Esophagus squamous epithelium (tissue), 5 donors: ENCODE measurements at places on chromosomes 3 and 15.

DNA sequence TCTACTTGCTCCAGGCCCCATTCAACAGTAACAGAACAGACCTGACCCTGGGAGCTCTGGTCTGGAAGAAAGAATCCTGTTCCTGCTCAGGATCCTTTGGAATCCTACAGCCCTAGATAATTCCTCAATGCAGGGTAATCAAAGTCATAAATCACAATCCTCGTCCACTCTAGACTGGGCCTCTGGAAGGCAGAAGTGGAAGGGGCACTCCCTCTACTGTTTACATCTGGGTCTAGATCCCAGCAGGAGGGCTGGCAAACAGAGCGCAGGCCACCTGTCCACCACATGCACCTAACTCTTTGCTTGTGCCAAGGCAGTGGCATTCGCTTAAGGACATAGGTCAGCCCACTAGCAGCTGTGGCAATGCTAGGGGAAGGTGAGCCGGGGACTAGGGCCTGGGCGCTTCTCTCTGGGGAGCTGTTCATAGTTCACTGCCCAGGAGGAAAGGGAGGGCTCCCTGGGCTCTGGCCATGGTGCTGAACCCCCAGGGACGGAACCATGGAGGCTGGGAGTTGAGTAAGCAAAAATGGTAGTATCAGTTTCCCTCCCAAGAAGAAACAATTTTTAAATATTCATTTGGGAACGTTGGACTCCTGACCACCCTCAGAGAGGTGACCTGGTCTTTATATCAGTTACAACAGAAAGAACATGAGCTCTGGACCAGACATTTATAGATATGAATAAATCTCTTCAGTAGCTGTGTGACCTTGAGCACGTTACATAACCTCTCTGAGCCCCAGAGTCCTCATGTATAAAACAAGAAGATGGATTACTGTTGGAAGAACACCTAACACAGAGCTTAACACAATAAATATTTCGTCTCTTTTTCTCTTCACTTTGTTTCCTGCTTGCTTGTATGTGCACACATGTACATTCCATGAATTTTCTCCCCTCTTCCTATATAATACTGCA, 90.2 kb downstream of the NTRK3 start:
- no peaks in the 10 kb centered on the region for H3K27me3 ChIP-seq
- no peaks in the 10 kb centered on the region for H3K4me1 ChIP-seq
- no peaks in the 10 kb centered on the region for H3K36me3 ChIP-seq
- H3K27ac ChIP-seq: no peak overlapping the region
- no peak for DNase-seq

- no peak for DNase-seq
- no peak overlapping the region for H3K4me3 ChIP-seq
- no peaks in the 10 kb centered on the region for H3K36me3 ChIP-seq
- H3K27ac ChIP-seq: no peak overlapping the region
- no peaks in the 10 kb centered on the region for H3K4me1 ChIP-seq
- no peaks in the 10 kb centered on the region for H3K27me3 ChIP-seq
Observed at GRCh38 chr3:140748903-140749302, 71.0 kb downstream of the TRIM42 start.

DNA sequence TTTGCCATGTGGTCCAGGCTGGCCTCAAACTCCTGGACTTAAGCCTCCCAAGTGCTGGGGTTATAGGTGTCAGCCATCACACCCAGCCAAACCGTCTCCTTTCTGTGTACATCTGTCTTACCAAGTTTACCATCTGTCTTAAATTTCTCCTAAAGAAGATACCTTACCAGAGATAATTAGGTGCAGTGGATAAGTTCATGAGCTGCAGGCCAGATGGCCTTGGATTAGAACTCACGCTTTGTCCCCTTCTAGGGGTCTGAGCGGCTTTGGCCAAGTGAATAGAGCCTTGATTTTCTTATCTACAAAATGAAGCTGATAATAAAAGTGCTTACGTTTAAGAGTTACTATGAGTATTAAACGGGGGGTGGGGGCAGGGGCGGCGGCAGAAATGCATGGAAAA, 103.9 kb downstream of the SUCLG2 start:
- no peak for DNase-seq
- H3K27ac ChIP-seq: no peak overlapping the region
- no peaks in the 10 kb centered on the region for H3K27me3 ChIP-seq

- no peak overlapping the region for H3K4me3 ChIP-seq
- no peaks in the 10 kb centered on the region for H3K4me1 ChIP-seq
- DNase-seq: no peak
- peak overlapping the region; percentile 16 for H3K27ac ChIP-seq
- H3K36me3 ChIP-seq: no peaks in the 10 kb centered on the region
- no peaks in the 10 kb centered on the region for H3K27me3 ChIP-seq
Observed at GRCh38 chr15:28006116-28006905, 92.8 kb downstream of the OCA2 start.

DNA sequence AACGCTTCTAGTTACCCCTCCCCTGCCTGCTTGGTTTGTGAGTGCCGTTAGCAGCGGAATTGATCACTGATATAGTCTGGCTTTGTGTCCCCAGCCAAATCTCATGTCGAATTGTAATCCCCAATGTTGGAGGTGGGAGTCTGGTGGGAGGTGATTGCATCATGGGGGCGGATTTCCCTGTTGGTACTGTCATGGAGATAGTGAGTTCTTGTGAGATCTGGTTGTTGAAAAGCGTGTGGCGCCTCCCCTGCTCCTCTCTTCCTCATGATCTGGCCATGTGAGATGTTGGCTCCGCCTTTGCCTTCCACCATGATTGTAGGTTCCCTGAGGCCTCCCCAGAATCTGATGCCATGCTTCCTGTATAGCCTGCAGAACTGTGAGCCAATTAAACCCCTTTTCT, 47.3 kb upstream of the PGPEP1L start:
- peaks cover 7% of the 10 kb centered on the region for H3K27me3 ChIP-seq
- H3K4me3 ChIP-seq: no peak overlapping the region

DNA sequence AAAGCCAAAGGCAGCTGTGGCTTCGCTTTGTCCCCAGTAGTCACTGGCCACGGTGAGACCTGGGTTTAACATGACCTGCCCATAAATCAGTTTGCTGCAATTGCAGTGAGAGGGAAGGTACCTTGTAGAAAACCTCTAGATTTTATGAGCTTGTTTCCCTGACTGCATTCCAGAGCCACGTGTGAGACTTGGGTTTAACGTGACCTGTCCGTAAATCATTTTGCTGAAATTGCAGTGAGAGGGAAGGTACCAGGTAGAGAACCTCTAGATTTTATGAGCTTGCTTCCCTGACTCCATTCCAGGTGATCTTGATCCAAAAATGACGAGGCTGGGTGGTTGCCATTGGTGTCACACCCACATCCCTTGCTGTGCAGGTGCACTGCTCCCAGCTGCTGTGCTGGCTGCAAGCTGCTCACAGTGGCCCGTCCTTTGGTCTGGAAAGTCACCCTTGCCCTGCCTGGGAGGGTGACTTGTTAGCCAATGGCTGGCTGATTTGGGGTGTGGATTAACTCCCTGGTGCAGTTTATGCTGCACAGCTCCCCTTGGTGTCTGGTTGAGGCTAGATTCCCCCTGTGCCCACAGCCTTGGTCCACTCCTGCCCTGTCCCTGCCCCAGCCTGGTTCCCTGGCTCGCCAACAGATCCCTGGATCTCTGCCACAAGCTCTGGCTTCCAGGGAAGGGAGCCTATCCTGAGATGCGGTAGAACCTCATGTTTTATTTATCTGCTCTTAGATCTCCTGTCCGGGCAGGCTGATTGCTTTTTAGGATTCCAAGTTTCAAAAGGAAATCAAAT, 192.7 kb upstream of the CTDSPL start:
- no peak overlapping the region for H3K4me3 ChIP-seq
- H3K27me3 ChIP-seq: no peaks in the 10 kb centered on the region
- DNase-seq: no peak
- H3K4me1 ChIP-seq: peaks cover 17% of the 10 kb centered on the region
- peak overlapping the region; percentile 56 for H3K27ac ChIP-seq

- DNase-seq: no peak
- no peaks in the 10 kb centered on the region for H3K27me3 ChIP-seq
- H3K36me3 ChIP-seq: no peaks in the 10 kb centered on the region
- no peaks in the 10 kb centered on the region for H3K4me1 ChIP-seq
- H3K4me3 ChIP-seq: no peak overlapping the region
Observed at GRCh38 chr15:66063147-66063546, 190.4 kb downstream of the MEGF11 start.

- peak overlapping the region; percentile 64 for H3K4me3 ChIP-seq
- peak overlapping the region; percentile 69 for H3K27ac ChIP-seq
- peaks cover 89% of the 10 kb centered on the region for H3K27me3 ChIP-seq
- peaks cover 39% of the 10 kb centered on the region for H3K4me1 ChIP-seq
Observed at GRCh38 chr15:73684581-73685455, 635 bp downstream of the CD276 start.

- no peak overlapping the region for H3K27ac ChIP-seq
- H3K4me1 ChIP-seq: no peaks in the 10 kb centered on the region
- no peaks in the 10 kb centered on the region for H3K36me3 ChIP-seq
- no peaks in the 10 kb centered on the region for H3K27me3 ChIP-seq
- no peak overlapping the region for H3K4me3 ChIP-seq
- no peak for DNase-seq
Observed at GRCh38 chr3:8757551-8758518, 11.6 kb downstream of the OXTR start.

DNA sequence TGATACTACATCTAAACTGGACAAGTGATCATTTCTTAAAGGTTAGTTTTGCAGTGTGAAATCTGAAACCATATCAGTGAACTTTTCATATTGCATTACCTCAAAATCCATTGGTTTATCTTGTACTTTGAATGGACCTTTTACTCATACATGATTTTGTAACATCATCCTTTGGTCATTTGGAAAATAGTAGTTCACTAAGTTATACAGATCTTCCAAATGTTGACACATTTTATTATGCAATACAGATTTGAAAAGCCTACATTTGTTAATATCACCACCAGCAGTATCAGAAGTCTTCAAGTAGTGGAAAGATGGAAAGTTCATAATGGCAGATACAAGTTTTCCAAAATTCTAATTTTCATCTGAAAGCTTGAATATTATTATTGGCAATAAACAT, 64.0 kb upstream of the CDV3 start:
- H3K4me1 ChIP-seq: peaks cover 17% of the 10 kb centered on the region
- no peaks in the 10 kb centered on the region for H3K27me3 ChIP-seq
- H3K4me3 ChIP-seq: no peak overlapping the region
- H3K36me3 ChIP-seq: no peaks in the 10 kb centered on the region
